Tongue (tissue), 3 donors: ENCODE measurements at places on chromosomes 3 and 15. TPM values are rescaled to one million over a fixed set of nuclear protein-coding genes. Genes with fewer than 3 reads are reported as not detected.
A peak's percentile ranks its signal among the peaks of the same experiment; 100 is the strongest.

GRCh38 chr15:57184502-57184901 lies 191.8 kb upstream of the CGNL1 start:
- no peak for DNase-seq

- no peak for DNase-seq
Measured at GRCh38 chr3:188431040-188431439, 277.1 kb downstream of the LPP start.

DNA sequence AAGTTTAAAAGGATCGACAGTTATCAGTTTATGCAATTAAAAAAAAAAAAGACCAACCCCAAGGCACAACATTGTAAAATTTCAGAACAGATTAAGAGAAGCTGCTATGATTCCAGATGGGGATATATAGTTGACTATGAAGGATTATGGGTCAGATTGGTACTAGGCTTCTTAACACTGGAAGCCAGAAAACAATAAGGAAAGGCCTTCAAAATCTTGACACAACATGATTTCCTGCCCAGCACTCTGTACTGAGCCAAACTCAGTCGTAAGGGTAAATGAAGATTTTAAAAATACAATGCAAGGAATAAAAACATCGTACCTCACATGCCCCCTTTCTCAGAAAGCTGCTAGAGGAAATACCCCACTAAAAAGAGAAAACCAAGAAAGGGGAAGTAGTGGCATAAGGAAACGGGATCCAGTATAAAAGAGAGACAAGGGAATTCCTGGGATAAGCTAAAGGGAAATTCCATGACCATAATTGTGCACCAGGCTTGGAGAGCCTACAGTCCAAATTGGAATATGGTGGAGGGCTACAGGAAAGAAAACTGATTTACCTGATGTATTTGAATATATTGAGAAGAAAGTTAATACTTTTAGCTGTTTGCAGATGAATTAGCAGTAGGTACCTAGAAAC lies 27.9 kb downstream of the PIAS1 start:
- DNase-seq, result no peak

GRCh38 chr3:115040673-115041286 lies 106.3 kb downstream of the ZBTB20 start:
- peak; percentile 49 for DNase-seq

DNA sequence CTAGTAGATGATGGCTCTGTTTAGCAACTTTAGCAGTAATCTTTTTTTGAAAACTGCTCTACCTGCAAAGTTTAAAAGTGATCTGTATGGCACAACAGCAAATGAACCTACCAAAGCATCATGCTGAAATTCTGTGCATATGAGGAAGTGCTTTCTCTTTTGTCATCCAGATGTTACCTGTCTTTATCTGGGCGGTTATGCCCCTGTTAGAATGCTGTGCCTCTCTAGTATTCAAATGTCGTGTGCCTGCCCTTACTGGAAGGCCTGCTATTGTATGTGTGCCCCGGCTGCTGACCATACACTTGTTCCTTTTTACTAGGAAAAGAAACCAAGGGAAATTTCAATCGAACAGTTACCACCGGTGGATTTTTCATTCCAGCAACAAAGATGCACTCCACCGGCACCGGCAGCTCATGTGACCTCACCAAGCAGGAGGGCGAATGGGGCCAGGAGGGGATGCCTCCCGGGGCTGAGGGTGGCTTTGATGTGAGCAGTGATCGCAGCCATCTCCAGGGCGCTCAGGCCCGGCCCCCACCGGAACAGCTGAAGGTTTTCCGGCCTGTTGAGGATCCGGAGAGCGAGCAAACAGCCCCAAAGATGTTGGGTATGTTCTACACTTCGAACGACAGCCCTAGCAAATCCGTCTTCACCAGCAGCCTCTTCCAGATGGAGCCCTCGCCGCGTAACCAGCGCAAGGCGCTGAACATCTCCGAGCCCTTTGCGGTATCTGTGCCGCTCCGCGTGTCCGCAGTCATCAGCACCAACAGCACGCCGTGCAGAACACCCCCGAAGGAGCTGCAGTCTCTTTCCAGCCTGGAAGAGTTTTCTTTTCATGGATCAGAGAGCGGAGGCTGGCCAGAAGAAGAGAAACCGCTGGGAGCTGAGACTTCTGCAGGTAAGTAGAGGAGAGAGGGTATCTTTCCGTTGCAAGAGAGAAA lies 61.6 kb downstream of the TMEM39A start:
- DNase-seq, result no peak

DNA sequence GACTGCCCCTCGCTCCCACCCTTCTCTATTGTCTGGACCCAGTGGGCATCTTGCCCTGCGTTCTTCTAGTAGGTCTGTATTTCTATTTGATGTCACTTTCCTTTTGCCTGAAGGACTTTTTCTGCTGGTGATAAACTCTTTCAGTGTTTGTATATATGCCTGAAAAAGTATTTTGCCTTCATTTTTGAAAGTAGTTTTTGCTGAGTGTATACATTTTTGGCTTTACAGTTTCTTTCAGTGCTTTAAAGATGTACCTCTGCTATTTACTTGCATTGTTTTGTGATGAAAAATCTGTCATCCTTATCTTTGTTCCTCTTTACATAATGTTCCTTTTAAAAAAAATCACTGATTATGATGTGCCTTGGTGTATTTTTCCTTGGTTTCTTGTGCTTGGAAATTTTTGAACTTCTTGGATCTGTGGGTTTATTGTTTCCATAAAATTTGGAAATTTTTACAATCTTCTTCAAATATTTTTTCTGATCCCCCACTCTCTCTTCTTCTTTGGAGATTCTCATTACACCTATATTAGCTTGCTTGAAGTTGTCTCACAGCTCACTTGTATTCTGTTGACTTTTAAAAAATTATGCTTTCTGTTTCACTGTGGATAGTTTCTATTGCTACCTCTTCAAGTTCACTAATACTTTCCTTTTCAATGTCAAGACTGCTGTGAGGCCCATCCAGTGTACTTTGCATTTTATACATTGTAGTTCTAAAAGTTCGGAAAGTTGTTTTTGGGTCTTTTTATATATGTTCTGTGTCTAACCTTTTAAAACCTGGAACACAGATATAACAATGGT lies 67.8 kb downstream of the RGMA start:
- no peak for DNase-seq

DNA sequence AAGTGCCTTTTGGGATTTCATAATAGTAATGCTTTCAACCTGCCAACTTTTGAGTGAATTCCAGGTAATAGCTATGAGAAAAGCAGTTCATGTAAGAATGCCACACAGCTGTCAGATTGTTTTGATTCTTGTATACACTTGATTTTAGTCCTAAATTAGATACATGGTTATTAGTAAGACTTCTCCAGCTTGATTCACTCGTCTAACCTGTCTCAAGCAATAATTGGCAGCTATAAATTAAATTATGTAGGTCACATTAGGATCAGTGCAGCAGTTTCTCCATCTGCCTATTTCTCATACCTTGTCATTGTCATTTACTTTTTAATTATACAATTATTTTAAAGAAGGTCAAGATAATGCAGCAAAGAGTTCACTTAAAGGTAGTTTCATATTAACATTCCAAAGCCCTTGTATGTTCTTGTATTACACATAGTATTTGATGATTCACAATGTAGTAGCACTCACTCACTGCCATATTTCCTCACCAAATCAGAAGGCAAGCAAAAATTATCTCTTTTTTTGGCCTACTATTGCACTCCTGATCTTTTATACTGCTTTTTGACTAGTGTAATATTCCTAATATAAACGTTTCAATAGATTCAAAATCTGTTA lies 10.9 kb upstream of the CRYBG3 start:
- no peak for DNase-seq

- no peak for DNase-seq
Measured at GRCh38 chr3:153591561-153592245, 429.7 kb downstream of the RAP2B start.

DNA sequence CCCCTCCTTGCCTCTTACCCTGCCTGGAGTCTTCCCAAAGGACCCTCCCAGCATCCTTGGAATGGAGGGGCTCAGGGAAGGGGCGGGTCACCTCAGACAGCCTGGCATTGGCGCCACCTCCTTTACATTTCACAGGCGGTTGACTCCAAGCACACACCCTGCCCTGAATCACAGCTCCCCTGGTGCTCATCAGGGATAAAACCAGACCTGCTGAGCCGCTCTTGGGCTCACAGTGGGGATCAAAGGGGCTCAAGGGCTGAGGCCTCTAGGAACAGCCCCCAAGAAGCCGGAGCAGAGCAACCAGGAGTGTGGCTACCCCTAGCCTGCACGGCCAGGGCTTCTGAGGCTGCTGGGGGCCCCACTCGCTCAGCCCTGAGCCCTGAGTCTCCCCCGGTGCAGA lies 16.6 kb downstream of the LINGO1 start:
- no peak for DNase-seq

DNA sequence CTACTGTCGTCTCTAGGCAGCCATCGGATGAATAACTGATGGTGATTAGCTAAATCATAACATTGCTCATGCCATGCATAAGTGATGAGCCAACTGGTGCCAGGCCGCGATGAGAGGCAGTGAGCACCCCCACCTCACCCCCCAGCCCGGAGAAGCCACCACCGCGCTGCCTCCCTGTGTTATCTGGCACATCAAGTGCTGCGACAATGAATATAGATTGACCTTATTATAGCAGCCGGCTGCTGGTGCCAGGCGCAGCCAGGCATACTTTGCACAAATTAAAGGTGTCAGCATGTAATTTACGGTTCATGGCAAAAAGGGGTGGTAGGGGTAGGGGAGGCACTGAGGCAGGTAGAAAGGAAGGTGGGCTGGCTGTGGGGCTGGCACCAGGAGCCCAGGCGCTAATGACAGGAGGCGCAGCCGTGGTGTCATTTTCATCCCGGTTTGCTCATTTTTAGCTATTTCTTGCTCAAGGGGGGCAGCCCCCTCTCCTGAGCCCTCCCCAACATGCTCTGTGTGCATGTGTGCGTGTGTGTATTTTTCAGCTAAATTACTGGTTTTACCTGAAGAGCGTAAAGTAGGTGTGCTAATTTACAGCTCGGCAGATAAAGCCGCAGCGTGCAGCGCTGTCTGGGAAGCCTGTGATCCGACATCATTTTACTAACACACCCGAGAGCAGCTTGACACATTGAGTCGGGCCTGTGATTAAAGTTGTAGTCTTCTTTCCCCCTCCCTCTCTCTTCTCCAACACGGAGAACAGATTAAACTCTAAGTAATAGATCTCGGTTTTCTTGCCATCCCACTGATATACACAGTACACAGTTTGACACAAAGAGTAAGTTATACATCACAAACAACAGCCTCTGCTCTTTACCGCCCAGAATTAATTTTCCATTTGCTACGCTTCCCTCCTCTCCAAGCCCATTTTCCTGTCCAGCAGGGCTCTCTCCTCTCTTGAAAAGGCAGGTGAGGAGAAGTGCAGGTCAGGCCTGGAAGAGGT lies 212.3 kb downstream of the RPLP1 start:
- no peak for DNase-seq

DNA sequence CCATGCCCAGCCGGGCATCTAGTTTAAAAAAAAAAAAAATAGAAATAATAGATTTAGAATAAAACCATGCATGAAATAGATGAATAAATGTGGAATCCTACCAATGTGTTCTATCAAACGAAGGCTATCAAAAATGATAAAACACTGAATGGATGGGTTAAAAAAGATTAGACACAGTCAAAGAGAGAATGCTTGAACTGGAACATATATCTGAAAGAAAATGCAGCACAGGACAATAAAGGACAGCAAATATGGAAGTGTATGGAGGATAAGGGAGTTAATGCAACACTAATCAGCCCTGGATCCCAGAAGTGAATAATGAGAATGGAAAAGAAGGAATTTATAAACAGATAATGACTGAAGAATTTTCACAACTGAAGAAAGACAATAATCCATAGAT lies 571.7 kb downstream of the GRM7 start:
- DNase-seq, result no peak

DNA sequence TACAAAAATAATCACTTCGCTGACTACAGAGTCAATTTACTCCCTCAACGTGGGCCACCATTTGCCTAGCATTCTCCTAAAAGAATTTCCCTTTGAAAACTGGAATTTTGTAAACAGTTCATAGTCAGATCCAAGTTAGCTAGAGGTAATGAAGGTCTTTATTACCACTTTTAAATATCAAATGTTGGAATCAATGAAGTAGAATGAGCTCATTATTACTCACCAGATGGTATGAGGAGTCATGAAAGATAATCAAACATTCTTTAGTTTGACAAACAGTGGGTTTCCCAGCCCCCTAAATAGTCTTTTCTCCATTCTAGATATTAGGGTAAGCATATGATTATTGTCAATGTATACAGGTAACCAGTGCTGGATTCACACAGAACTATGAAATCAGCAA lies 455.7 kb upstream of the THBS1 start:
- no peak for DNase-seq

DNA sequence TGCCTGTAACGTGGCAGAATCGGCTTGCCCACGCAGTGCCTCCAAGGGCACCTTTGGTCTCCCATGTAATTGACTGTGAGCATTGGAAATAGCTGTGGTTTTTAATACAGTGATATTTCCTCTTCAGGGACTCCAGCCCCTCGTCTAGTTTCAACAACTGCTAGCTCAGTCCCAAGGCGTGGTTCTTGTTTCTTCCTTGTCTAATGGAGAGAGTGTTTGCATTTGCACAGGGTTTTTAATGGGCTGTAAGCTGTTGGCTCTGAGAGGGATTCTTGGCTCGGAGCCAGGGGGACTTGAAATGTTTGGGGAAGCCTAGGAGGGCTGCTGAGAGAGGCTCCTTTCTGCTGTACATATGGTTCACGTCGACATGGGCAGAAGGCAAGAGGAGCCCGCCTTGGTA lies 86.2 kb downstream of the THSD4 start:
- peak; percentile 98 for DNase-seq

GRCh38 chr15:37973856-37974255 lies 39.4 kb downstream of the TMCO5A start:
- no peak for DNase-seq

- no peak for DNase-seq
Measured at GRCh38 chr3:27578032-27578431, 93.8 kb upstream of the SLC4A7 start.

GRCh38 chr3:69339760-69340159 lies 46.1 kb downstream of the FRMD4B start:
- DNase-seq, result peak; percentile 26

Gene MYLK
- 52.5 TPM for total RNA-seq

Gene ABI3BP
- total RNA-seq, result 88.9 TPM

Gene GHSR
- total RNA-seq, result not detected

Gene ACKR2
- 2.2 TPM for total RNA-seq

Gene STRIT1
- total RNA-seq, result 3.9 TPM

Gene ANKRD34C
- total RNA-seq, result 0.21 TPM

Gene B3GNT5
- total RNA-seq, result 14.4 TPM
